ENCODE measurements at places on chromosomes 16 and 17.

DNA sequence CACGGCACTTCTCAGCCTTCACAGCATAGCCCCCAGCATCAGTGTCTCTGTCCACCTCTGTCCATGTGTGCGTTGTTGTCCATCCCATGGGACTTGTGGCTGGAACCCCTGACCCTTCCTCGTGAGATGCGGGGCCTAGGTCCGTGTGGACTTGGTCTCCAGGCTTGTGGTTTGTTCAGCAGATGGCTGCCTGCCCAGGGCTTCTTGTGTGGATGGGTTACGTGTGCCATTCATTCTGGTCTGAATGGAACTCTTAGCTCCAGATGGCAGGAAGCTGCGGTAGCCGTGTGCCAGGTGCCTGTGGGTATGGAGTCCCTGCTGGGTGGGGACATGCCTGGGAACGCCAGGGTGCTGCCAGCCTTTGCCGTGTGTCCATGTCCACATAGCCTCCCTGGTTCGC lies 31.7 kb upstream of the NUDT16L1 start:
- DNase-seq, result no peak

- no peak for DNase-seq
These were observed 54.8 kb downstream of the CDH13 start for GRCh38 chr16:82681592-82681991.

DNA sequence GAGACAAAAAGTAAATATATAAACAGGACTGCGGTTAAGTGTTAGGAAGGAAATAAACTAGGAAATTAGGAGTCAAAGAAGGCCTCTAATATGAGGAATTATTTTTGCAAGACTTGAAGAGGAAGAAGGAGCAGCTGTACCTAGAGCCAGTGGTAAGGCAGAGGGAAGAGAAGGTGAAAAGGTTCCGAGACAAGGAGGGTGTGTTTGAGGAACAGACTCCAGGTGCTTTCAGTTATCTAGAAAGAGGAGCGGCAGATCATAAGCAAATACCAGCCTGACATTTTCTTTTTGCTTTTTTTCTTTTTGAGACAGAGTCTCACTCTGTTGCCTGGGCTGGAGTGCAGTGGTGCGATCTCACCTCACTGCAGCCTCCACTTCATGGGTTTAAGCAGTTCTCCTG lies 61.0 kb downstream of the CHD9 start:
- DNase-seq, result no peak

GRCh38 chr16:80041410-80041809 lies 440.9 kb upstream of the MAF start:
- no peak for DNase-seq

DNA sequence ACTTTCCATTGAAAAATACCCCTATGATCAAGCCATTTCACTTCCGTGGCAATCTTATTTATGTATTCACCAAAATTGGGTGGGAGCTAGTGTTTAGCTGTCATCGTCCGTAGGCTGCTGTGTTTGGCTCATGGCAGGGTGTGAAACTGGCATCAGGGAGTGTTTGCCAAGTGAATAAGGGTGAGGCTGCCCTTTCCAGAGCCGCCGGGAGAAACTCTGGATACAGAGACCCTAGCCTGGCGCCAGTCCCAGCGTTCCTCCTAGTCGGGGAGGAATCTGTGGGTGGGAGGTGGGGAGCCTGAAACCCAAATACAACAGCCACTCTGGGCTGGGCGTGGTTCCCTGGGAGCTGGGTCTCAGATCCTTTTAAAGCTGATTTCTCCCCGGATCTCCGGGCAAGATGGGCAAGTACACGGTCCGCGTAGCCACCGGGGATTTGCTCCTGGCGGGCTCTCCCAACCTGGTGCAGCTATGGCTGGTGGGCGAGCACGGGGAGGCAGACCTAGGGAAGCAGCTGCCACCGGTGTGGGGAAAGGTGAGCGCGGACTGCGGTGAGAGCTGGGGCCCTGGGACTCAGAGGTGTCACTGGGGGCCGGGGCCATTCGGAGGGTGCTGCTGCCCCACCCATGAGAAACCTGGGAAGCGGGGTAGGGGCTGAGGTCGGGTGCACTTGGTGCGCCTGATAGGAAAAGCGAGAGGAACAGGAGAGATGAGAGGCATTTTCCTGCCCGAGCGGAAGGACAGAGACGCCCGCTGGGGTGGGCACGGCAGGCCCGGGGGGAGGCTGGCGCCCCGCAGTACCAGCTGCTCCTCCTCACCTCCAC lies 62.1 kb upstream of the TEKT1 start:
- DNase-seq, result no peak

DNA sequence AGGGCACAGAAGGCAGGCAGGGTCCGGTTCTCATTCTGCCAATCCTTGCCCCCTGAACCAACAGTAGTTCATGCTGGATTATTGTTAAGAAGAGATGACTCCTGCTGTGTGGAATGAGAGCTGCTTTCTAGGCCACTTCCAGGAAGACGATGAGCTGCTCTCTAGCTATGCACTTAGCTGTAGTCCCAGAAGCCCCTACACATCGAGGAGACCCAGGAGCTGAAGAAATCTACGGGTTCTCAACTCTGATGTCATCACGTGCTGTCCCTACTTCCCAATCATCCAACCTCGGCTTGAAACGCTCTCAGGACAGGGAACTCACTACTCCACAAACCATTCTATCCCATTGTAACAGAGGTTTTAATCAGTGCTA lies 29.0 kb upstream of the EMP2 start:
- DNase-seq, result no peak

GRCh38 chr17:6461792-6462524 lies 17.7 kb downstream of the PIMREG start:
- no peak for DNase-seq

- no peak for DNase-seq
These were observed 1.0 kb upstream of the RHOT1 start for GRCh38 chr17:32141258-32141657.

Measured in natural killer cell (primary cell).